ENCODE measurements at places on chromosomes 4 and X.
A peak's percentile ranks its signal among the peaks of the same experiment; 100 is the strongest.

- DNase-seq: no peak
Measured at GRCh38 chr4:107666134-107666533, 53.9 kb downstream of the PAPSS1 start.

- DNase-seq: no peak
Measured at GRCh38 chr4:107818301-107818910, 6.3 kb upstream of the SGMS2 start.

DNA sequence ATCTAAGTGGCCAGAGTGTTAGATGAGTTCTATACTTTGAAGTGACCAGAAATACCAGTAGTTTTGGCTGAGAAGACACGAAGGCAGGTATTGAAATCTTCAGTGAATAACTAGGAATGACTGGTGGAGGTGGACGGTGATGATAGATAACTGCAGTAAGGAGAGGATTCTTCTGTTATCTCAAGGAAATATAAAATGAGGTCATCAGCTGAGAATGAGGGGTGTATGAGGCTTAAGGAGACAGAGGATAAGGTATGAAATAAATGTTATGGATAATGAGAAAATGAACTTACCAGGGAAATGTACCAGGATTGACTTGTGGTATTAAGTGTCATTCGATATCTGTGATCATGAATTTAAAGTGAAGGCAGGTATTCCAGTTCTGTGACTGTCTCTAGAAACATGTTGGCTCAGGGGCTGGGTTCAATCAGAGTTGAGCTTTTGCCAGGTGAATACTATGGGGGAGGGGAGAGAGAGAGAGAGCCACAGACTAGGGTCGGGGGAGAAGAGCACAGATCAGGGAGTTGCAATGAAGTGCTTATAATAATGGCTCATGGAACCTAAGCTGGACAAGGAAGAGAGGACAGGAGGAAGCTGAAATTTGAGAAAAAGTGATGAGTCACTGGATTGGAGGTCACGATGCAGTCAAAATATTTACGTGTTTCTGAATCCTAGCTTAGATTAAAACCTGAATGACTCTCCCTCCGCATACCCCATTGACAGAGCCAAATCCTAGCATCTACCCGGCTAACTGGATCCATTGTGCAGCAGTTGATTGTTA lies 37.5 kb upstream of the BRS3 start:
- no peak for DNase-seq

DNA sequence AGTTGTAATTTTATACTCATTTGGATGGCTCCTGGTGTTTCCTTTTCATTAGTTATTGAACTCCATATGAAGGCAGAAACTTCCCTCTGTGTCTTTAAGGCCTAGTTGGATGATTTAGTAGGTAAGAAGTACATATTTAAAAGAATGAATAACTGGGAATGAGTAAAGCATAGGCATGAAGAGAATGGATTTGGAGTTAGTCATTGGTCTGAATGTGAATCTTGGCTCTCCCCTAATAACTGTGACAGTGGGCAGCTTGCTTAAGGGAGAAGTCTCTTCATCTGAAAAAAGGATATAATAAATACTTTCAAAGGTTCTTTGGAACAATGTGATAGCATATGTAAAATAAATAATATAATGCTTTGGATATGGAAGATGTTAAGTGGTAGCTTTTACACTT lies 13.2 kb downstream of the SNX25 start:
- DNase-seq: no peak

DNA sequence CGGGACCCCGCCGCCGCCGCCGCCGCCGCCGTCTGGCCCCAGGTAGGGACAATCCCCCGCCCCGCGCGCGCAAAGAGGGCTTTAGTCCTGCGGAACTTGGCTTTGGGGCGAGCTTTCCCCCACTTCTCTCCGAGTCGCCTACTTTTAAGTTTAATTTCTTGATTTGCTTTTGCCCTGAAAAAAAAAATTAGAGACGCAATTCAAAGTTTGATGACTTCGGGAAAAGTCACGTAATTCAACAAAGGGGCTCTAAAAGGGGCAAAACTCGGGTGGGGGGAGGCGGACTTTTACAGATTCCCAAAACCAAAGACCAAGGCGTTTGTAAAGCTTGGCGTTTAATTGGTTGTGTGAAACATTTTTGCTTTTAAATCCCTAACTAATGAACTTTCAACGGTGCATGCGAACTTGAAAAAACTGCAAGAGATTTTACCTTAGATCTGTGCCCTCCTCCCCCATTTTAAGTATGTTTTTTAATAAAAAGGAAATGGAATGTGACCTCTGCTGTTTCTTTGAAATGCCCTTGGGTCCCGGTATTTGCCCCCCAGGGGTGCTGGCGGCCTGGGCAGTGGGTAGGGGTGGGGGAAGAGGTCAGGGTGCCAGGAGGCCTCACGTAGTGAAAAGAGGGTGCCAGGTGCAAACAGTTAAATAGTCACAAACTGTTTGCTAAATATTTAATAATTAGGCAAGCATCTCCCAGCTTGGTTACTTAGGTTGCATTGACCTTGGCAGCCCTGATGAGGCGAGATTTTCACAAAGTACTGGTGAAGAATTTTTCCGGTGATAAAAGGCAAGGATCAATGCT lies 209.7 kb downstream of the NWD2 start:
- no peak for DNase-seq

DNA sequence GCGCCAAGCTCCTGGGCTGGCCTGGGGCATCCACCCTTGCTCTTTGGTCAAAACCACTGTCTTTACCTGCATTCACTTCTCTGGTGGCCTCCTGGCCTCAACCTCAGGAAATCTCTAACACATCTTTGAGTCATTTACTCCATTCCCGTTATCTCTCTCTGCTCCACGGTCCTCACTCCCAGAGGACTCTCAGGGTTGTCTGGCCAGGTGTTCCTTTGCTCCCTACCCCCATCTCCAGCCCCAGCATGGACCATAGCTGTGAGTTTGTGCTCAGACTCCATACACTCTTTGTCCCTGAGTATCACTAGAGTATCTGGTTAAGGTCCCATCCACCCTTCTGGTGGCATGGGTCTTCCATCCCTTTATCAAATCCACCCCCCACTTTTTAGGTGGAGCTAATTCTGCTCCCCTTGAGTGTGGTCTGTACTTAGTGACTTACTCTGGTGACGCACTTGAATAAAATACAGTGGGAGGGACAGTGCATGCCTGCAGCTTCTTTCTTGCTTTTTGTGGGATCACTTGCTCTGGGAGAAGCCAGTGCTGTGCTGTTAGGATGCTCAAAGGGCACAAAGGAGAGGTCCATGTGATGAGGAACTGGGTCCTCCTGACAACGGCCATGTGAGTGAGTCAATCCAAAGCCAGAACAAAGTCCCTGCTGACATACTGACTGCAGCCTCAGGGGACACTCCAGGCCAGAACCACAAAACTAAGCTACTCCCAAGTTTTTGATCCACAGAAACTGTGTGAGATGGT lies 44.3 kb downstream of the IGFBP7 start:
- DNase-seq: no peak

DNA sequence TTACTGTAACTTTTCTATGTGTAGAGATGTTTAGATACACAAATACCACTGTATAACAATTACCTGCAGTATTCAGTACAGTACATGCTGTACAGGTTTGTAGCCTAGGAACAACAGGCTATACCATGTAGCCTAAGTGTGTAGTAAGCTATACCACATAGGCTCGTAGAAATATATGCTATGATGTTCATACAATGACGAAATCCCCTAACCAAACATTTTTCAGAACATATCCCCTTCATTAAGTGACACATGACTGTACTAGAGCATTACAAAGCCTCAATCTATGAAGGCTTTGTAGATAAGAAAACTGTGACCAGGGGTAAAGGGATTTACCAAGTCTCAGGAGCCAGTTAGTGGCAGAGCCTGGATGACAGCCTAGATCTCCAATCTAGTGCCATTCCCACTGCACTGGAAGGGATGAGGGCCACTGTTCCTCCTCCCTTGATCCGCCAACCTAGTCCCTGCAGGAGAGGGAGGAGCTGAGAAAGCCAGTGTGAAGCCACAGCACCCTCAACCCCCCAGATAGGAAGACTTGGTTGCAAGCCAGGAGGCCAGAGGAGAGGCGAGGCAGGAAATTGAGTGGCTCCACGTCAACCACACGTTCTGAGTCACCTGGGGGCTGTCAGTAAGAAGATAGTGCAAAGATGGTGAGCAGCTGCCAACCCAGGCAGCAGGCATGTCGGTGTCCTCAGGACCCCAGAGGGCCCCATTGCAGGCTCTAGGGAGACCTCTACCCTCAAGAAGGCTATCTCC lies 227.7 kb downstream of the BCOR start:
- DNase-seq: peak; percentile 59

Data from activated CD8-positive, alpha-beta memory T cell treated with anti-CD3 and anti-CD28 coated beads for 4 hours (primary cell).